ENCODE measurements at places on chromosomes 2 and 18.

- DNase-seq: no peak
Measured at GRCh38 chr2:239249776-239250175, 151.0 kb downstream of the HDAC4 start.

DNA sequence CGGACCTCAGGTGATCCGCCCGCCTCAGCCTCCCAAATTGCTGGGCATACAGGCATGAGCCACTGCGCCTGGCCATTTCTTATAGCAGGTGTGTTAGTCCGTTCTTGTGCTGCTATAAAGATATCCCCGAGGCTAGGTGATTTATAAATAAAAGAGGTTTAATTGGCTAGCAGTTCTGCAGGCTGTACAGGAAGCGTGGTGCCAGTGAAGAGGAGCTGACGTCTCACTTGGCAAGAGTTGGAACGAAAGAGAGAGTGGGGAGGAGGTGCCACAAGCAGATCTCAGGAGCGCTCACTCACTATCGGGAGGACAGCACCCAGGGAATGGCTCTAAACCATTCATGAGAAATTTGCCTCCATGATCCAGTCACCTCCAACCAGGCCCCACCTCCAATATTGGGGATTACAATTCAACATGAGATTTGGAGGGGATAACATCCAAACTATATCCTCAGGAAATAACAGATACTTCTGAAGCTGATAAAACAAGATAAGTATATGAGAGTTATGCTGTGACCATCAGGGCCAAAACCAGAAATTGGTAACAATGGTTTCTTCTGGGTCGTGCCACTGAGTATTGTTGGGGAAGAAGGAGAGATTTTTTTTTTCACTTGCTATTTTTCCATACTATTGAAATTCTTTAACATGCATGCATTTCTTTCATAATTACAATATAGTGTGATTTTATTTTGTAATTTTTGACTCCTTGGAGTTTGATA, 7.4 kb upstream of the RMC1 start:
- DNase-seq: no peak

GRCh38 chr2:216279031-216279430, 93.3 kb downstream of the MARCHF4 start:
- no peak for DNase-seq

DNA sequence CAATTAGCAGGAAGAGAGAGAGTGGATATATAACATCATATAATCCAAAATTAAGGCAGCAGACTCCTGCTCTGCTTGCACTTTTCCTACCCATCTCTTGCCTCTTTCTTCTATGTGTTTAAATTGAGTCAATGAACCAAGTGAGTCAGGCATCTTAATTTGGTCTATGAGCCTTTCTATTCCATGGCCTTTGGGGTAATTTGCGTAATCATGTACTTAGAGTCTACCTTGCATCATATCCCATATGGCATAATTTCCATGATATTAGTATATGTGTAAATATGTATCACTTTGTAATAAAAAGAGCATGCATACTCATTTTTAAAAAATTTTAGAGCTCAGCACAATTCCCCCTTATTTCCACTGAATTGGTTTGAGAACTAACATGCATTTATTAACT, 555.2 kb downstream of the STK39 start:
- DNase-seq: no peak

Measured in neural crest cell (in vitro differentiated cells).